ENCODE measurements at places on chromosomes 12 and 14.

- H3K27ac ChIP-seq, result no peak overlapping the region
- no peak overlapping the region for H3K4me3 ChIP-seq
- no peaks in the 10 kb centered on the region for H3K36me3 ChIP-seq
- no peaks in the 10 kb centered on the region for H3K27me3 ChIP-seq
- no peak for DNase-seq
These were observed 14.6 kb downstream of the CFAP54 start for GRCh38 chr12:96503976-96504375.

DNA sequence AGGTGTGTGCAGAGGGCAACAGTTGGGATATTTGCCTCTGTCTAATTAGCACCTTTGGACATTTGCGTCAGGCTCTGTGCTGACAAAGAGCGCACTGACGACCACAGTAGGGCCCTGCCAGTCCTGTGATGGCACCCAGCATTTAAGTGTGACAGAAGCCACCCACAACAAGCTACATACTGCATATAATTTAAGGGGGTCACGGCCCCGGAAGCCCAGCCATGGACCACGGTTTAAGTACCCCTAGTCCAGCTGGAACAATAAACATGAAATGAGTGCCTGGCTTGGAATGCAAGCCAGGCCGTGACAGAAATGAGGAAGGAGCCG lies 16.8 kb upstream of the DYNC1H1 start:
- peak overlapping the region; percentile 99 for H3K4me3 ChIP-seq
- peaks cover 45% of the 10 kb centered on the region for H3K27me3 ChIP-seq
- no peaks in the 10 kb centered on the region for H3K36me3 ChIP-seq
- no peak for DNase-seq

DNA sequence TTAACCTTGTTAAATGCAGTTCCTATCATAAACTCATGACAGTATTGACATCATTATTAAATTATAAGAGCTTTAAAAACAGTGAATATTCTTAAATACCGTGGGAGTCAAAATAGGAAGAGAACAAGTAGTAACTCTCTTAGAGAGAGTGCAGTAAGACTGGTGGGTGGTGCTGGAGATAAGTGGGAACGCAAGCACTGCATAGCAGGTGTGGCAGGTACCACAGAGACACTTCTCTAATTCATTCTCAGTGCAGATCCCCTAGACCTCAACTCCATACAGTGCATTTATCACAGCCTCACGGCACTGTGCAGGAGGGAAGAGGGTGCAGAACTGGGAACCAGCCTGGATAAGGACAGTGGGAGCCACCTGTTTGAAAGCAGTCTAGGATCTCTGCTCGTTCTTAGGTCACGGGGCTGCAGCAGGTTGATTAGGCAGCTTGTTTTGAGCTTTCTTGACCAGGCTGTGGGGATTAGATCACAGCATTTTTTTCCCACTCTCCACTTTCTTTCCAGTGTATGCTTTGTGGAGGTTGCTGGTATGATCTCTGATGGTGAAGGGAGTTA lies 165.6 kb downstream of the PRKCH start:
- H3K4me3 ChIP-seq, result no peak overlapping the region
- H3K27ac ChIP-seq, result no peak overlapping the region
- DNase-seq, result no peak
- H3K27me3 ChIP-seq, result no peaks in the 10 kb centered on the region
- H3K36me3 ChIP-seq, result peaks cover 3% of the 10 kb centered on the region

GRCh38 chr14:24435998-24436354 lies 6.2 kb downstream of the KHNYN start:
- no peaks in the 10 kb centered on the region for H3K27me3 ChIP-seq
- H3K4me3 ChIP-seq, result no peak overlapping the region
- peaks cover 36% of the 10 kb centered on the region for H3K4me1 ChIP-seq
- no peak for DNase-seq
- no peak overlapping the region for H3K27ac ChIP-seq

DNA sequence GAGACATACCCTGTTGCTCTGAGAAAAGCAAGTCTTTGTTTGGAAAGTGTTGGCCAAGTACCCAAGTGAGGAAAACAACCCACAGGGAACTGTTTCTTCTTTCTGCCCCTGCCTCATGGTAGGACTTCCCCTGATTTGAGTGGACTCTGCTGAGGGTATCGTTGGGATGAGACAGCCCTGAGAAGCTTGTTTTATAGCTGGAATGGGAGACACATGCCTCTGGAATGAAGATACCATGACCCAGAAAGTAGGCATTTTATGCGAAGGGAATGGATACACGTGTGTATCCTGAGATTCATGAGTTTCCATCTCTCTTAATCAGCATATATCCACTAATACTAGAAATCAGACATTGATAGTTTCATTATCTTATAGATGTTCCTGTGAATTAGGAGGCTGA lies 382.3 kb downstream of the ATP23 start:
- no peak overlapping the region for H3K4me3 ChIP-seq
- H3K27ac ChIP-seq, result no peak overlapping the region
- no peaks in the 10 kb centered on the region for H3K36me3 ChIP-seq
- peaks cover 11% of the 10 kb centered on the region for H3K27me3 ChIP-seq
- H3K4me1 ChIP-seq, result peaks cover 8% of the 10 kb centered on the region

- DNase-seq, result no peak
- H3K4me1 ChIP-seq, result no peaks in the 10 kb centered on the region
- H3K36me3 ChIP-seq, result peaks cover 45% of the 10 kb centered on the region
- no peak overlapping the region for H3K4me3 ChIP-seq
- no peak overlapping the region for H3K27ac ChIP-seq
- H3K27me3 ChIP-seq, result no peaks in the 10 kb centered on the region
These were observed 19.5 kb downstream of the COX16 start for GRCh38 chr14:70340002-70340401.

DNA sequence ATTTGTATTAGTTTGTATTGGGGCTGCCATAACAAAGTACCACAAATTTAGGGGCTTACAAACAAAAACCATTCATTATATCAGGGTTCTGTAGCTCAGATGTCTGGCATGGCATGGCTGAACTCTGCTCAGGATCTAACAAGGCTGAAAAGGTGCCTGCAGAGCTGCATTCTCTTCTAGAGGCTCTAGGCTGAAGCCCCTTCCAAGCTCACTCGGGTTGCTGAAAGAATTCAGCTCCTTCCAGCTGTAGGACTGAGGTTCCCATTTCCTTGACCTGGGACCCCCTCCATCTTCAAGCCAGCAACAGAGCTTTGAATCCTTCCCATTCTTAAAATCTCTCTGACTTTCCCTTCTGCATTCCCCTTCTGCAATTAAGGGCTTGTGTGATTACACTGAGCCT lies 90.7 kb downstream of the NUAK1 start:
- H3K36me3 ChIP-seq, result no peaks in the 10 kb centered on the region
- H3K4me1 ChIP-seq, result peaks cover 10% of the 10 kb centered on the region
- H3K27me3 ChIP-seq, result peaks cover 19% of the 10 kb centered on the region
- H3K27ac ChIP-seq, result no peak overlapping the region
- no peak for DNase-seq
- no peak overlapping the region for H3K4me3 ChIP-seq

DNA sequence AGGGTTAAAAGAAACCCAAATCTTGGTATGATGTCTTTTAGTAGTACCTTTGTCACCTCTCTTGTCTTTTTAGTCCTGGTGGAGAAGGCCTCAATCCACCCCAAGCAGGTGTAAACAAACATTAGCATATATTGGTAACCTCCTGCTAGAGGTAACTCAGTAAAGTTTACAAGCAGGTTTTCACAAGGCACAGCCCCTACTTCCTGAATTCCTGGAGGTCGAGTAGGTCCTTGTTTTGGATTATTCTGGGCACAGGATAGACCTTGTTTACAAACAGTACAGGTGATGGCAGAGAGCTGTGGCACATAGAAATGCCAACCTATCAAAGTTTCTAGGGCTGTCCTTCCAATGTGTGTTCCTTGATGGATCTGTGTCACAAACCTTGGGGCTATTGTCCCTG lies 99.1 kb downstream of the ALG10 start:
- DNase-seq, result no peak
- H3K27ac ChIP-seq, result no peak overlapping the region
- no peaks in the 10 kb centered on the region for H3K27me3 ChIP-seq
- peaks cover 5% of the 10 kb centered on the region for H3K36me3 ChIP-seq
- H3K4me3 ChIP-seq, result no peak overlapping the region

- no peak overlapping the region for H3K4me3 ChIP-seq
- no peak for DNase-seq
- no peaks in the 10 kb centered on the region for H3K27me3 ChIP-seq
- H3K4me1 ChIP-seq, result no peaks in the 10 kb centered on the region
- H3K27ac ChIP-seq, result no peak overlapping the region
These were observed 13.9 kb upstream of the NUDT4 start for GRCh38 chr12:93363841-93364297.

GRCh38 chr14:87868920-87869319 lies 124.1 kb downstream of the GALC start:
- no peak for DNase-seq
- H3K27ac ChIP-seq, result no peak overlapping the region
- H3K4me3 ChIP-seq, result no peak overlapping the region

DNA sequence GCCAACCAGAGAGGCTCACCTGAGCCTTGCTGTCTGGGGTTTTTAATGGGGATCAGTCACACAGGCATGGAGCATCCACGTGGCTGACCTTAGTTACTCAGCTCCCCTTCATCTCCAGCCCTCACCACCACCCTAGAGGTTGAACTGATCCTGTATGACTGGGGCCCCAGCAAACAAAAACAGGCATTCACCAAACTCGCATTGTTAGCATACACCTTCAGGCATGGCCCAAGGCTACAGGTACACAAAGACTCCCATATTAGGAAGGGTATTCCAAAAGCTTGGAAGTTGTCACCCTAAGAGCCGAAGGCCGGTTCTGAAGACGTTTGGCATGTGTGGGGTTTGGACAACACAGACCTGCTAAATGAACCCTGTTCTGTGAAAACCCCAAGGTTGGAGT lies 10.0 kb downstream of the DNAH10 start:
- no peak for DNase-seq
- H3K27ac ChIP-seq, result no peak overlapping the region
- H3K4me1 ChIP-seq, result no peaks in the 10 kb centered on the region
- H3K4me3 ChIP-seq, result no peak overlapping the region
- peaks cover 16% of the 10 kb centered on the region for H3K27me3 ChIP-seq

DNA sequence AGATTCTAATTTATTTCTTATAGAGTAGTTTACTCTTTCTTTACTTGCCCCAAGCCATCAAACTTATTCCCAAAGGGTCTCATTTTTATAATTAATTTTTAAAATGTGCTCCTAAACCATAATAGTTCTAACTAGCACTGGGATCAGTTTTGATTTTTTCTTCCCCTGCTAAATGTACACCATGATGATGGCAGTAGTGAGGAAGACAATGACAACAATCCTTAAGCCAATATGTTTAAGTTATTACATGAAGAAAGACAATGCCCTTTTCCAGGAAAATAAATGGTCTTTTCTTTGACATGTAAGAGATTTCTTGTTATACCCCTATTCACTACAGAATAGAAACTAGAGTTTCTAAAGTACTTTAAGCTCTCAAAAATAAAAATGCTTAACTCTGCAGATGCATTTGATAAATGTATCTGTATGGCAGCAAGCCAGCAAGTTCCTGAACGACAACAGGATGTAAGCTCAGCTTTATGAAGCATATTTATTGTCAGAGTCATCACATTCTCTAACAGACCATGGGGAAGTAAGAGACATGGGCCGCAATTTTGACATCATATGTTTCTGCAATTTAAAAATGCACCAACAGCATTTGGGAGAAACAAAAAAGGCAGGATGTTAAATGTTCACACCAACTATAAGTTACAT lies 36.0 kb upstream of the SNX6 start:
- H3K36me3 ChIP-seq, result no peaks in the 10 kb centered on the region
- no peaks in the 10 kb centered on the region for H3K4me1 ChIP-seq
- peak overlapping the region; percentile 16 for H3K27ac ChIP-seq

GRCh38 chr14:71711125-71711524 lies 221.1 kb upstream of the RGS6 start:
- H3K4me1 ChIP-seq, result peaks cover 14% of the 10 kb centered on the region
- peaks cover 13% of the 10 kb centered on the region for H3K36me3 ChIP-seq
- no peak overlapping the region for H3K4me3 ChIP-seq
- DNase-seq, result no peak
- peak overlapping the region; percentile 40 for H3K27ac ChIP-seq

- H3K27me3 ChIP-seq, result peaks cover 11% of the 10 kb centered on the region
- no peak overlapping the region for H3K4me3 ChIP-seq
- H3K36me3 ChIP-seq, result peaks cover 3% of the 10 kb centered on the region
These were observed 141.3 kb downstream of the PLXNC1 start for GRCh38 chr12:94289461-94290312.

- no peaks in the 10 kb centered on the region for H3K36me3 ChIP-seq
- peaks cover 19% of the 10 kb centered on the region for H3K4me1 ChIP-seq
- H3K27me3 ChIP-seq, result no peaks in the 10 kb centered on the region
- no peak for DNase-seq
- no peak overlapping the region for H3K4me3 ChIP-seq
- no peak overlapping the region for H3K27ac ChIP-seq
These were observed 121.7 kb downstream of the CHST11 start for GRCh38 chr12:104578453-104578852.

DNA sequence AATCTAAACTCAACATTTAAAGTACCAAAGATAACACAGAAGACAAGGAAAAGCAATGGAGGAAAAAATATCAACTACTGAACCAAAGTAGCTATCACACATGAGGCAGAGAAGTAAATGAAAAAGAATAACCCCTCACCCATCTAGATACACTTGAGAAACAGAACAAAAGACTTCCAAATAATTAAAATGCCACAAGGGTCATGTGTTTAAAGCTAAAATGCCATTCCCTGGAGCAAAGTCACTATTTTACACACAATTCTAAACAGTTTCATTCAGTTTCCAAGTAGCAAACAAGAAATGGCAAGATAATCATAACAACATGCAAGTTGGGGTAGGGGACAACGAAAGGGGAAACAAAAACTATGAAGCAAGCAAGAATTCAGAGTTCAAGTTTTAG lies 12.0 kb downstream of the OSBPL8 start:
- peaks cover 36% of the 10 kb centered on the region for H3K4me1 ChIP-seq
- no peaks in the 10 kb centered on the region for H3K27me3 ChIP-seq
- H3K36me3 ChIP-seq, result no peaks in the 10 kb centered on the region
- no peak for DNase-seq
- H3K27ac ChIP-seq, result peak overlapping the region; percentile 43

- H3K27ac ChIP-seq, result no peak overlapping the region
- H3K27me3 ChIP-seq, result peaks cover 3% of the 10 kb centered on the region
- no peak for DNase-seq
- H3K4me1 ChIP-seq, result peaks cover 10% of the 10 kb centered on the region
These were observed 6.5 kb downstream of the NFE2 start for GRCh38 chr12:54294152-54294952.

GRCh38 chr12:12228402-12228801 lies 38.4 kb downstream of the LRP6 start:
- H3K4me3 ChIP-seq, result no peak overlapping the region
- DNase-seq, result no peak
- H3K27ac ChIP-seq, result no peak overlapping the region

DNA sequence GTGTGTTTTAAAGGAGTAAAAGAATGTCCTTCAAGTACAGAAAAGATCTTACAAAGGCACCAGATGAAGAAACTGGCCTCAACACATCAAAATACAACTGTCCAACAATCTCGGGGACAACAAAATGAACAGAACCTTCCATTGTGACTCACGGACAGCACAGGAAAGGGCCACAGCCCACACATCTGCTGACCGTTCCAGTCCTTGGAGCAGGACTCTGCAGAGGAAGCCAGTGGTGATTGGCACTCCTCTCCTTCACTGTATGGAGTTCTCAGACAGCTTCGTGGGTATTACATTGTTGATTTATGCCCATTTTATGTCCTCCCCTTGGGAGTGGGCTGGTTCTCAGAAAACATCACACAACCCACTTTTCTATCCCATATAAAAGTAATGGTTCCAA lies 32.5 kb upstream of the TC2N start:
- no peak overlapping the region for H3K27ac ChIP-seq
- H3K27me3 ChIP-seq, result peaks cover 18% of the 10 kb centered on the region
- no peak overlapping the region for H3K4me3 ChIP-seq
- peaks cover 6% of the 10 kb centered on the region for H3K4me1 ChIP-seq
- no peak for DNase-seq
- H3K36me3 ChIP-seq, result no peaks in the 10 kb centered on the region

Data from type B pancreatic cell (in vitro differentiated cells).